ENCODE measurements at places on chromosomes 12 and 14. TPM values are rescaled to one million over a fixed set of nuclear protein-coding genes. Genes with fewer than 3 reads are reported as not detected.

TSPAN19 gene
- total RNA-seq = not detected

NR4A1 gene
- 21.1 TPM for total RNA-seq

OR6C2 gene
- total RNA-seq = not detected

OR4E2 gene
- not detected for total RNA-seq

TEX52 gene
- not detected for total RNA-seq

CHGA gene
- not detected for total RNA-seq

LBHD2 gene
- 0.26 TPM for total RNA-seq

CLEC14A gene
- 2.6 TPM for total RNA-seq

SSPN gene
- 15.3 TPM for total RNA-seq

MYO1H gene
- total RNA-seq = not detected

MUCL1 gene
- not detected for total RNA-seq

KRT71 gene
- not detected for total RNA-seq
